Suprapubic skin (tissue), 4 donors: ENCODE measurements at places on chromosomes 7 and 10. TPM values are rescaled to one million over a fixed set of nuclear protein-coding genes. Genes with fewer than 3 reads are reported as not detected.
A peak's percentile ranks its signal among the peaks of the same experiment; 100 is the strongest.

DNA sequence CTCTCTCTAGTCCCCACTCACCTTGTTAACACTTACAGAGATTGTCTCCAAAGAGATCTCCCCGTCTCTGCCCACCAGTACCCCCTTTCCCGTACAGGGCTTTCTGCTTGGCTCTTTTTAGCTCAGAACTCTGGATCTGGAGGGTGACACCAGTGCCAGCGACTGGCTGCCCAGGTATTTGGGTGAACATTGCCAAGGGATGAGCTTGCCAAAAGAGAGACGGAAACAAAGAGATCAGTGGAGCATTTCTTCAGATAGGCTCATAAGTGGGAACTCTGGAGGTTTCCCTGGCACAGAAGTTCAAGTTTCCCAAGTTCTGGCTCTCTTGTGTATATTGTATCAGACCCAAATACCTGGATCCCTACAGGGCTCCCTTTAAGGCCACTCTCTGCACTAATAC is 30.0 kb downstream of the STRIP2 start:
- no peaks in the 10 kb centered on the region for H3K27me3 ChIP-seq
- H3K36me3 ChIP-seq = no peaks in the 10 kb centered on the region
- no peak overlapping the region for H3K4me3 ChIP-seq
- DNase-seq = peak; percentile 44
- no peak overlapping the region for H3K27ac ChIP-seq

DNA sequence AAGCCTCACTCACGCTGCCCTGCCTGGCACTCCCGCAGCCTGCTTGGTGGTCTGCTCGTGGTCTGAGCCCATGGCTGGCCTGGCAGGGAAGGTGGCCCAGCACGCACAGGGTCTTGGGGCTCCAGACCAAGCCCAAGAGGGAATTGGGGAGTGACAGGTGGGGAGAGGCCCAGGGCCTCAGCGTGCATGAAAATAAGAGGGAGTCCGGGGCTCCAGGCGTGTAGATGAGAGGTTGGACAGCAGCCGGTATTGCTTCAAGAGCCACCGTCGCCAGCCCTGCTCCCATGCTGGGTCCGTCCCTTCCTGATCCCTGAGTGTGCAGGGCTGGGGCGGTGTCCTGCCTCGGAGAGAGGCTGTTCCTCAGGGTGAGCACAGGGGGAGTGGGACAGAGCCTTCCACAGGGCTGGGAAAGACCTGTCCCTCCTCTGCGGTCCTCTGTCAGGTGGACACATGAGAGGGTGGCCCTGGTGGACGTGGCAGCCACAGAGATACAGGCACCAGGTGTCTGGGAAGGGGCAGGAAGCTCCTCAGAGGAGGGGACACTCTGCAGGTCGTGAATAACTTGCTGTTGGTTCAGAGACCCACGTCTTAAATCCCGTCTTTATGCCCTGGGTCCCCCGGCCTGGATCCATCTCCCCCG is 113.1 kb downstream of the INPP5A start:
- H3K4me1 ChIP-seq = no peaks in the 10 kb centered on the region
- no peak overlapping the region for H3K4me3 ChIP-seq
- DNase-seq = no peak
- no peak overlapping the region for H3K27ac ChIP-seq
- H3K36me3 ChIP-seq = peaks cover 30% of the 10 kb centered on the region
- no peaks in the 10 kb centered on the region for H3K27me3 ChIP-seq

GRCh38 chr7:103686064-103686463 is 240.1 kb upstream of the SLC26A5 start:
- no peaks in the 10 kb centered on the region for H3K4me1 ChIP-seq
- no peaks in the 10 kb centered on the region for H3K36me3 ChIP-seq

- no peak overlapping the region for H3K27ac ChIP-seq
- no peaks in the 10 kb centered on the region for H3K36me3 ChIP-seq
- no peaks in the 10 kb centered on the region for H3K4me1 ChIP-seq
- H3K27me3 ChIP-seq = no peaks in the 10 kb centered on the region
- no peak for DNase-seq
Measured at GRCh38 chr7:78794101-78794500, 659.4 kb downstream of the MAGI2 start.

DNA sequence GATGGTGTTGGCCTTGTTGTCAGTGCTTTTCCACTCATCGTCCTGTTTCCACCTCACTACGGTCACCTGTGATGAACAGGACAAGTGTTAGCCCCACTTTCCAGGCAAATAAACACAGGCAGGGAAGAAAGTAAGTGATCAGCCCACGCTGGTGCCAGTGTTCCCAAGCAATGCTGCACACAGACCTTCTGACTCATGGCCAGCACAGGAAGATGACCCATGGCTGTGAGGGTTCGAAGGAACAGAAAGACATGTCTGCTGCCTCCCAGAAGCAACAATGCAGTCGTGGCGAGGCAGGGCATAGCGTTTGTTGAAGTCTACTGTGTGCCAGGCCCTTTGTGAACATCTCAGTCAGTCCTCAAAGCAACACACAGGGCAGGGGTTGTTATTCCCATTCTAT is 35.7 kb downstream of the SLC29A3 start:
- peaks cover 21% of the 10 kb centered on the region for H3K36me3 ChIP-seq
- no peaks in the 10 kb centered on the region for H3K27me3 ChIP-seq
- H3K27ac ChIP-seq = no peak overlapping the region
- DNase-seq = no peak

OGDHL gene
- total RNA-seq = not detected

ZNF107 gene
- 22.8 TPM for total RNA-seq

DNA sequence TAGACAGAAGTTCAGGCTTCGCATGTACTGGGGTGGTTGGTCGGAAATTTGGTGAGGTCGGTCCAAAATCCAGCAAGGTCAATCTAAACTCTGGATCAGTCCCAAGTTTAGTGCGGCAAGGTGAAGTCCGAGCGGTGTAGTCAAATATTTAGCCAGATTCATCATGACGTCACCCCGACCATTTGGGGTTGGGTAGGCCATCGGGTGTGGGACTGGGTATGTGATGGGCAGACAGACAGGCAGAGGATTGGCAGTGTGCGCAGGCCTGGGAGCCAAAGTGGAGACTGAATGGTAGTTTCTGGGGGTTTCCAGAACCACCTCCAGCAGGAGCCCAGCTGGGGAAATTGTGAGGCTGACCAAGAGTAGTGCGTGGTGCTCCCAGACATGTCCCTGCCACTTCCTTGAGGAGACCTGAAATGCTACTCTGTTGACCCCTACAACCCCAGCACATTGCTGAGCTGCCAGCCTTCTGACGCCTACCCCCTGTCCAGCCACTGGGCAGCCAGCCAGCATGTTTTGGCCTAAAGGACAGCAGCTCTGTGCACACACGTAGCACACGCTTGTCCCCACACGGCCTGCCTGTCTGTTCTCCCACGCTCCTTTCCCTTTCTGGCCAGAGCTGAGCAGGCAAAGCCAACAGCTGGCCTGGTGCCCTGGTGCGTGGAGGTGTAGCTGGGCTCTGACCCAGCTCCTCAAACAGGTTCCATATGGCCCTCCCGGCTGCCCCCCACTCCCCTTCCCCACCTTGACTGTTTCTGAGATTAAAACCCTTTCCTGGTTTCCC is 55.9 kb downstream of the FAM241B start:
- H3K27ac ChIP-seq = no peak overlapping the region
- H3K36me3 ChIP-seq = no peaks in the 10 kb centered on the region
- no peak overlapping the region for H3K4me3 ChIP-seq
- no peaks in the 10 kb centered on the region for H3K27me3 ChIP-seq
- no peak for DNase-seq

CHAT gene
- not detected for total RNA-seq

SPDYE2 gene
- total RNA-seq = 0.64 TPM

DNA sequence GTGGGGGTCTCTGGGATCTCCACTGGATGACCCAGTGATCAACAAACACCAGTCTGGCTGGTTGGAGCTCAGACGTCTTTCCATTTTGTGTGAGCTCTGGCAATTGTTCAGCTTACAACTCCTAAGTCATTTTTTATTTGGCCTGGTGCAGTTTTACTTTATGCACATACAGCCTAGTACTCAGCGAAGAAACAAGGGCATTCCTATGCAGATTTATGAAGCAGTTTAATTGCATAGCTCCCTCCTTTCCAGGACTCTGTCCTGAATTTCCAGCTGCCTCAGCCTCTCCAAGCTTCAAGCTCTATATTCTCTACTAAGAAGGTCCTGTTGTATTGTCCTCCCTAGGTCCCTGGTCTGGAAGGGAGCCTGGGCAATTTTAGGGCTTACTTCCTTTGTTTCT is 145.6 kb upstream of the GALNT17 start:
- no peaks in the 10 kb centered on the region for H3K4me1 ChIP-seq
- no peaks in the 10 kb centered on the region for H3K27me3 ChIP-seq
- no peak overlapping the region for H3K27ac ChIP-seq

GRCh38 chr7:5373300-5373699 is 50.3 kb downstream of the TNRC18 start:
- H3K27ac ChIP-seq = no peak overlapping the region
- DNase-seq = no peak
- H3K36me3 ChIP-seq = peaks cover 91% of the 10 kb centered on the region
- no peak overlapping the region for H3K4me3 ChIP-seq
- no peaks in the 10 kb centered on the region for H3K4me1 ChIP-seq
- no peaks in the 10 kb centered on the region for H3K27me3 ChIP-seq
